ENCODE measurements at places on chromosomes 12 and 14. TPM values are rescaled to one million over a fixed set of nuclear protein-coding genes. Genes with fewer than 3 reads are reported as not detected.

Gene KLHL33
- polyA plus RNA-seq: 0.61 TPM

- DNase-seq: no peak
Measured at GRCh38 chr14:41749429-41749828, 142.8 kb downstream of the LRFN5 start.

- no peak for DNase-seq
Measured at GRCh38 chr14:44863271-44863670, 98.5 kb downstream of the KLHL28 start.

- no peak for DNase-seq
Measured at GRCh38 chr12:47236109-47236714, 156.5 kb upstream of the AMIGO2 start.

- no peak for DNase-seq
Measured at GRCh38 chr14:69676723-69677122, 65.3 kb downstream of the SUSD6 start.

DNA sequence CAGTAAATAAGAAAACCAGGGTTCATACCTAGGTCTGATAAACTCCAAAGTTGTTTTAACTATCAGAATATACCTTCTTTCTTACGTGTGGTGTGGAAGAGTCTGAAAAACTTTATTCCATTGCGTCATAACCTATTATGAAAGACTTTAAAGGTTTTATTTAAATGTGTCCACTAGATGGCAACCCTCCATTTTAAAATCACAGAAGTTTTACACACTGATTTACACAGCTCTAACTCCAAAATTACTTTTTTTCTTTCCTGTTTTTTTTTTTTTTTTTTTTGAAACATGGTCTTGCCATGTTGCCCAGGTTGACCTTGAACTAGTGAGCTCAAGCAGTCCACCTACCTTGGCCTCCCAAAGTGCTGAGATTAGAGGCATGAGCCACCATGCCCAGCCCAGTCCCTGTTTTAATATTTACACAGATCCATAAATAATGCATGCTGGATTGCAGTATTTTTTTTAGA, 17.3 kb upstream of the TMPRSS12 start:
- no peak for DNase-seq

All from heart left ventricle (tissue), 16 donors.